Mesothelial cell of epicardium (in vitro differentiated cells): ENCODE measurements at places on chromosomes 11 and 22.
A peak's percentile ranks its signal among the peaks of the same experiment; 100 is the strongest.

GRCh38 chr22:36027579-36027934 lies 1.1 kb downstream of the RBFOX2 start:
- DNase-seq = peak; percentile 42

- no peak for DNase-seq
These were observed 89.5 kb downstream of the FAM83F start for GRCh38 chr22:40084246-40084645.

- no peak for DNase-seq
These were observed 4.0 kb downstream of the OR51E1 start for GRCh38 chr11:4647766-4648165.

DNA sequence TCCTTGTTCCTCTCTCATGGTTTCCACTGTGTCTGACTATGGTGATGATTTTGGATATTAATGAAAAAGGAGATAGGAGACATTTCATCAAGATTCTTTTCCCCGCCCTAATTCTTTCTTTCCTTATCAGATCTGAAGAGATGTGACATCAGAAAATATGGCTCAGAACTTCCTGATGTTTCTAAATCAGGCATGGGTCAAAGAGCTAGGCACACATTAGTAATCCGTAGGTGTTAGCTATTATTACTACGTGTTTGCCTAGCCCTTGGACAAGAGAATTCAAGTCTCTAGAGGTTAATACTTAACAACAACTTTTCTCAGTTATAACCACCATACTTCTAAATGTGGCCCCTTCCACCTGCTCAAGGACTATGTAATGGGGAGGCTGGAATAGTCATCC lies 5.8 kb downstream of the JOSD1 start:
- DNase-seq = no peak

- DNase-seq = no peak
These were observed 51.2 kb upstream of the ELF5 start for GRCh38 chr11:34564807-34565241.

DNA sequence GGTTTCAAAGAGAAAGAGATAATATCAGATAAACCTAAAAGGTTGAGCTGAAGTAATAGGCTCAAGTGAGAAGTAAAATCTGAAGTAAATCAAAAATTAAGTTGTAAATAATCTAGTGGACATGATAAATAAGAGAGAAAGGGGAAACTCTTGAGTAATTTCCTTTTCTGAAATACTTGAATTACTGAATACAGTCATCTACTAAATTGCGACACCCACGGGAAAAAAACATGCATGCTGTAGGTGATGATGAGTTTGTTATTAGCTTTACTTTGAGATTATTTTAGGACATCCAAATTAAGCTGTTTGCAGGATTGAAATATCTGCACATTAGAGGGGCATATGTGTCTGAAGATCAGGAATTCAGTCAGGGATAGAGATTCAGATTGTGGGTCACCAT lies 50.0 kb upstream of the CARD18 start:
- DNase-seq = no peak

- no peak for DNase-seq
These were observed 1.6 kb downstream of the KIAA1671 start for GRCh38 chr22:24954114-24954463.

DNA sequence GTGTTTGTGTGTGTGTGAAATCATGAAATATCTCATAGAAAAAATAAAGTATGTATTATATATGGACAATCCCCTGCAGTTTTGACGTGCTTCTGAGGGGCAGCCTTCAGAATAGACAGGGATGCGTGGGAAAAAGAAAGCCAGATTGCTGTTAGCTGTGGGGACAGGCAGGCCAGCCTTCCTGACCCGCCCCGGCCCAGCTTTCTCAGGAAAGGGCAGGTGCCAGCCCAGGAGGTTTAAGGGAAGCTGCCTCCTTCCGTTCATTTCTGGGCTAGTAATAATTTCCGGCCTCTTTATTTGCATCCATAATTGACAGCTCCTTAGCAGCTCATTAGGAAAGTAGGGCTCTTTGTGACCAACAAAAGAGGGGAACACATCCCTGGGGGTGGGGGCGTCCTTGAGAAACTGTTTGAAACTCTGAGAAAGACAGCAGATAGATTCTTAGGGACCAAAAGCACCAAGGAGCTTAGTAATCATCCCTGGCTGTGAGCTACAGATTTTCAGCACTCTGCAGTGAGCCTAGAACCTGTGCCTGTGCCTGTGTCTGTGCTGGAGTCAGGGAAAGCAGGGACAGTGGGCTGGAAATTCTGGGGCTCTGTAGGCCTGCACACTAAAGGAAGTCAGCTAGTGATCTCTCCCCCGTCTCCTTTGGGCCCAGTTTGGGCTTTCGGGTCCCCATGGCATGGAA lies 632.9 kb upstream of the CADM1 start:
- DNase-seq = no peak
